ENCODE measurements at places on chromosomes 6 and 20.

DNA sequence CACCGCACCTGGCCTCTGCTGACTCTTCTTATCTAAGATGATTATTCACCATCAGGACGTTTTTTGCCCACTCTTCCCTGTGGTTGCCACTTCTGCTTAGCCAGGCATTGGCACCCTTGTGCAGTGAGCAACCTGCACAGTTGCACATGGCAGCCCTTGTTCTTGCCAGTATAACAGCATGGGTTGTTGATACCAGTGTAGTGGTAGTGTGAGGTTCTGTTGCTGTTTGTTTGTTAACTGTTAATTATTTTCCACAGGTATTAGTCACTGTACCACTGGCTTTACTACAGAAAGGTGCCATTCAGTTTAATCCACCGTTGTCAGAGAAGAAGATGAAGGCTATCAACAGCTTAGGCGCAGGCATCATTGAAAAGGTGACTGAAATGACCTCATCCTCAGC, 52.1 kb downstream of the DEK start:
- no peak for DNase-seq

GRCh38 chr6:90896075-90896547, 309.2 kb upstream of the MAP3K7 start:
- no peak for DNase-seq

DNA sequence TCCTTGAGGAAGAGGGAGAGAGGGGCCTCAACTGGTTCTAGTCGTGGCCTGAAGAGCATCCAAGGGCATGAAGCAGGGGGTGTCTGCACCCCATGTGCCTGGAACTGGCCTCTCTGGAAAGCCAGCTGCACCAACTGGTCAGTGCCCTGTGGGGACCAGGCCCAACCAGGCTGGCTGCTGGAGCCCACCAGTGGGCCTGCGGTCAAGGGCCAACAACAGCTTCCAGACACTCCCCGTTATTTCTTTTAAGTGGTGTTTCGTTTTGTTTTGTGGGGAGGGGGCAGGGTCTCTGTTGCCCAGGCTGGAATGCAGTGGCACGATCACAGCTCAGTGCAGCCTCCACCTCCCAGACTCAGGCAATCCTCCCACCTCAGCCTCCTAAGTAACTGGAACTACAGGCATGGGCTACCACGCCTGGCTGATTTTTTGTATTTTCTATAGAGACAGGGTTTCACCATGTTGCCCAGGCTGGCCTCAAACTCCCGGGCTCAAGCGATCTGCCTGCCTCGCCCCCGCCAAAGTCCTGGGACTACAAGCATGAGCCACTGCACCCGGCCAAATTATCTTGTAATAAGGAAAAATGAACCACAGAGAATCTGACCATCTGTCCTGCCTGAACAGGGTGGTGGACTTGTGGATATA, 11.9 kb upstream of the C20orf144 start:
- no peak for DNase-seq

GRCh38 chr6:13188306-13188705, 140.0 kb downstream of the TBC1D7 start:
- no peak for DNase-seq

DNA sequence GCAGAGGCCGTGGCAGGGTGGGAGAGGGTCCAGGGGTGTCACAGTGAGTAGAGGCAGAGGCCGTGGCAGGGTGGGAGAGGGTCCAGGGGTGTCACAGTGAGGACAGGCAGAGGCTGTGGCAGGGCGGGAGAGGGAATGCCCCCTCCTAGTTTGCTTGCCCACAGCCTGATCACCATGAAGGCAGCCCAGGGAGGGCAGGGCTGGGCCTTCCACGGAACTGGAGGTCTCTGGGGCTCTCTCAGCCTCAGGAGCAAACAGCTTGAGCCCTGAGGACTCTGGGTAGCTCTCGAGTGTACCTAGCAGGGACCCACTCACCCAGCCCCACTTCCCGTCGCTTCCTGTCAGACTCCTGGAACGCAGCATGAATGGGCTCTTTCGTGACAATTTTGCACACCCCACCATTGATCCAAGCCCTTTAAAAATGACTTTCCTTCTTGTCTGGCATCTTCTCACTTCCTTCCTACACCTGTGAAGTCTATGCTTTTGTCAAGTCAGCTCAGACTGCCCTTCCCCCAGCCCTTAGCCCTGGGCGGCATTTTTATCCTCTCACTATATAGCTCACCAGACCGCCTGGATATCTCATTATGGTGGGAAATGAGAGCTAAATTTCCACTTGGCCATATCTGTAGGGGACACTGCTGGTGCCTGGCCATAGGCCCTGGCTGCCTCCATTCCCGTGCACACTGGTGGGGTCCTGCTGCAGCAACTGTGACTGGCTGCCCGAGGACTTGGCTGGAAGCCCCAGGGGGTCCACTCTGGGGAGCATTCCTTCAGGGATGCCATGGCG, 140.3 kb downstream of the CDC5L start:
- DNase-seq, result no peak

- peak; percentile 39 for DNase-seq
Observed at GRCh38 chr20:59087829-59088433, 45.3 kb upstream of the PRELID3B start.

DNA sequence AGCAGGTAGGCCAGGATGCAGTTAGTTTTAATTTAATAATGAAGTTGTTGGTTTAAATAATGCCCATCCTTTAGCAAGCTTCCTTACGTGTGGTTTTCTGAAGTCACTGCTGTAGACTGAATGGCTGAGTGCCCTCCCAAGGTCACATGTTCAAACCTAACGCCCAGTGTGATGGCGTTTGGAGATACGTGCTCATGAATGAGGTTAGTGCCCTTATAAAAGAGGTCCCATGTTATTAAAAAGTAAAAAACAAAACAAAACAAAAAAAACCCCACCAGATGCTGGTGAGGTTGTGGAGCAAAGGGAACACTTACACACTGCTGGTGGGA, 16.3 kb downstream of the LRP11 start:
- no peak for DNase-seq

- DNase-seq, result peak; percentile 64
Observed at GRCh38 chr6:43247114-43247999, 4.1 kb downstream of the TTBK1 start.

DNA sequence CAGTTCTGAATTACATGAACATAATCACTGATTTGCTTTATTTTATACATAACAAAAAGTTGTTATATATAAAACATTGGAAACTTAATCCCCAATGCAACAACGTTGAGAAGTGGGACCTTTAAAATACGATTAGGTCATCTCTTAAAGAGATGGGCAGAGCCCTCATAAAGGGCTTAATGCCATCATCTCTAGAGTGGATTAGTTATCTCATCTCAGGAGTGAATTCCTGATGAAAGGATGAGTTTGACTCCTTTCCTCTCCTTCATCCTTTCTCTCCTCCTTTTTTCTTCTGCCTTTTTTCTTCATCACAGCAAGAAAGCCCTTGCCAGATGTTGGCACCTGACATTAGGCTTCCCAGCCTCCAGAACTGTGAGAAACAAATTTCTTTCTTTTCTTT, 13.9 kb downstream of the HLA-DOA start:
- DNase-seq, result no peak

DNA sequence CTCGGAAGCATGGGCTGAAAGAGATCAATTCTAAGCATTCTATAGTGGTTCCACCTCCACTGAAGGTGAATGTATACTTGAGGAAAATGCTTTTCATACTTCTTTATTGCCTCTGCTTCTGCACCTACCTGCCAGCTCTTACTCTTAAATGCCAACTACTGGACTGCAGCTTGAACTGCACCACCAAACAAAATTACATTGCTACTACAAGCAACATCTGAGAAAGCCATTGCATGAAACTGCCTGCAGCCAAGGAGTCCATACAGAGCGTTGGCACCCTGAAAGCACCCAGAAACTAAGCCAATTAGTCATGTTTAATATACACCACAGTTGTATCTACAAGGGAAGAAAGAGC, 440.9 kb downstream of the BTBD3 start:
- DNase-seq, result no peak

- DNase-seq, result no peak
Observed at GRCh38 chr6:112485827-112486212, 138.7 kb downstream of the RFPL4B start.

DNA sequence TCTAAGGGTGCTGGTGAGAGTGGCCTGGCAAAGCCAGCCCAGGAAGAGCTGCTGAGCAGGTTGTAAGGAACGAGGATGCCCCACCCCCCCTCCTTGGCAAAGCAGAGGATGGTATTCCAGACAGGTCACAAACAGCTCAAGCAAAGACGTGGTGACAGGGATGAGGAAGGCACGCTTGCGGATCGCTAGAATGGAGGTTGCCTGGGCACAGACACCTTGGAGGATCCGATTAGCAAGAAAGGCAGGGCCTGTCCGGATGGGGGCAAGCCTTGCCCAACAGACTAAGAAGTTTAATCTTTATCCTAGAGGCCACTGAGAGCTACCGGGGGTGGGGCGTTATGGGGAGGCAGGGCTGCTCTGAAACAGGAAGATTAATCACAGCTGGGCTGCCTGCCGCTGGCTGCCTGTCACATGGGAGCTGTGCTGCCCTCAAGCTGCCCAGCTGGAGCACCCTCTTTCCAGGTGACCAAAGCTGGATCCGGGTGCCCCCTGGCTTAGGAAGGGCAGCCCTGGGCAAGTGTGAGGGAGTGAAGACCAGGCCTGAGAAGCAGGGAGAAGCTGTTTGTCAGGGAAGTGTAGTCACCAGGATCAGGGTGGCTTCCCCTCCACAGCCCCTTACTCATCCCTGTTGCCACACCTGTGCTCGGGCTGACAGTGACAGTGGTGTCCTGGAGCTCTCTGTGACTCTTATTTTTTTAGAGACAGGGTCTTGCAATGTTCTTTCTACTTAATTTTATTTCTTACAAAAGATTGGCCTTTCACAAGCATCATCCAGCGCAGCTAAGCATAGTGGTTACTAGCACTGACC, 9.1 kb upstream of the MAPK13 start:
- DNase-seq, result no peak

- no peak for DNase-seq
Observed at GRCh38 chr6:113315165-113315564, 542.0 kb upstream of the MARCKS start.

DNA sequence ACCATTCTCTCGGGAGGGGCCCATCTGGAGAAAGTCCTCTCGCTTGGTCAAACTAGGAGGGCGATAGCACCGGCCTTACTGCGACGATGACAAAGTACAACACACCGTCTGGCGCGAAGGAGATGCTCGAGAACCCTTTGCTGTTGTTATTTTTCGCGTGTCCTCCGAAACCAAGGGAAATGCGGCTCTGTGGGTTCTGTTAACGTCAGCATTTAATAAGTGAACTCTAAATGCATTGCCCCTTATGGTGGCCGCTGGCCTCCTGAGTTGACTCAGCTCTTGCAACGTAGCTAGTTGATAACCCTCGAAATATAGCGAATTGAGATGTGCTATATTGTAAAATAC, 577 bp upstream of the SCAND1 start:
- no peak for DNase-seq

GRCh38 chr6:46203391-46204177, 32.8 kb upstream of the ENPP5 start:
- no peak for DNase-seq

- DNase-seq, result no peak
Observed at GRCh38 chr6:7895125-7895423, 15.5 kb downstream of the TXNDC5 start.

GRCh38 chr6:82712389-82712788, 348.8 kb downstream of the TPBG start:
- no peak for DNase-seq

GRCh38 chr6:55601120-55601519, 22.1 kb upstream of the HMGCLL1 start:
- no peak for DNase-seq

DNA sequence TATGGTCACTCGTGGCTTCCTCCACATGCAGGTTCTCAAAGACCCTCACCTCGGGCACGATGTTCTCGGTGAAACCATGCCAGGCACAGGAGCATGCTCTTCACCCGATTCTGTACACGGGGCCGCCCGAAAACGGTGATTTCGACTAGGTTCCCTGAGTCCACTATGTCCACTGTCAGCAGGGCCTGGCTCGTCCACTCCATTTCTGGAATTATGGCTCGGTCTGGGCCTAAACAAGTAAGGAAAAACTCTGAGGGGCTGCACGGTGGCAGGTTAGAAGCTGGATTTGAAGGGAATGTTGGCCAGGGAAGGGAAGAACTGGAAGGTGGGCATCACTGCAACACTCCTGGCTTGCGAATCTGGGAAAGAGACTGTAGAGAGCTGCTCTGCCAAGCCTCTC, 540 bp downstream of the OOEP start:
- no peak for DNase-seq

DNA sequence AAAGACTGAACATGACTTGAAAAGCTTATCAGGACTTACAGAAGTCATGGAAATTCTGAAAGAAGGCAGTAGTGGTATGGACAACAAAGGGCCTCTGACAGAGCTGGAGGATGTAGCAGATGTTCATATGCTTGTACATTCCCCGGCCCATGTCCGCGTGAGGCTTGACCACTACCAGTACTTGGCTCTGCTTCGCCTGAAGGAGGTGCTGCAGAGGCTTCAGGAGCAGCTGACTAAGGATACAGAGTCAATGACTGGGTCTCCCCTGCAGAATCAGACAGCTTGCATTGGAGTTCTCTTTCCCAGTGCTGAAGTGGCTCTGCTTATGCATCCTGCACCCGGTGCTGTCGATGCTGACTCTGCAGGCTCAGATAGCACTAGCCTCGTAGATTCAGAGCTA, 29.2 kb downstream of the TAF11 start:
- no peak for DNase-seq

- no peak for DNase-seq
Observed at GRCh38 chr20:62063981-62064769, 1.5 kb downstream of the TAF4 start.

DNA sequence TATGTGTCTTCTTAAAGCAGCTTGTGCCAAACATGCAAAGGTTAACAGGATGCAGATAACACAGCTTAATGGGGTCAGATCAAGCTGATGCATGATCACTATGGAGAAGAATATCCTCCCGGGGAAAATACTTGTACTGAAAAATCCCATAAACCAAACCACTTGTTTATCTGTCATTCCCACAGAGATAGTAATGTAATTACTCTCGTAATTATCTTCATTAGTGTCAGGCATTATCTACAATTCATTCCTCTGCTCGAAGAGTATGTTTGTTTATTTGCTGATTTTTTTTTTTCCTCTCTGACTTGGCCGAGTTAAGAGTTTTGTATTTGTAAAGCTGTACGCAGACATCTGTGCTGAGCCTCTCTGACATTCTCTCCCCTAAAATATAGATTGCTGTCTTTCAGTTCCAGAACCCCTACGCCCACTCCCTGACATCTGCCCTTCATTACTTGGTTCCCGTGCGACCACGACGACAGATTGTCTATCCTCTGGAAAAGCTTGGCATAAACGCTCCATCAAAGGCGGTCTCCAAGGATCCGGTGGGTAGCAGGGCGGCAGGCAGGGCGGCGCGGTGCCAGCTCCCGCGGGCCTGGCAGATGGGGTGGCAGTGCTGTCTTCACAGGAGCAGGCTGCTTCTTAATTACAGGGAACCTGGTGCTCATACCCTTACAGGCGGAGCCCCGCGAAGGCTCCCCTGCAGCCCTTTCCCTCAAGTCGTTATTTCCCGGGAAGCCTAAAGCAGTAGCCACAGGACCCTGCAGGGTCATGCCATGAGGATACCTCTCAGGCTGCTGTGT, 147.2 kb downstream of the CFAP61 start:
- no peak for DNase-seq
